ENCODE measurements at places on chromosomes 3 and 15.

DNA sequence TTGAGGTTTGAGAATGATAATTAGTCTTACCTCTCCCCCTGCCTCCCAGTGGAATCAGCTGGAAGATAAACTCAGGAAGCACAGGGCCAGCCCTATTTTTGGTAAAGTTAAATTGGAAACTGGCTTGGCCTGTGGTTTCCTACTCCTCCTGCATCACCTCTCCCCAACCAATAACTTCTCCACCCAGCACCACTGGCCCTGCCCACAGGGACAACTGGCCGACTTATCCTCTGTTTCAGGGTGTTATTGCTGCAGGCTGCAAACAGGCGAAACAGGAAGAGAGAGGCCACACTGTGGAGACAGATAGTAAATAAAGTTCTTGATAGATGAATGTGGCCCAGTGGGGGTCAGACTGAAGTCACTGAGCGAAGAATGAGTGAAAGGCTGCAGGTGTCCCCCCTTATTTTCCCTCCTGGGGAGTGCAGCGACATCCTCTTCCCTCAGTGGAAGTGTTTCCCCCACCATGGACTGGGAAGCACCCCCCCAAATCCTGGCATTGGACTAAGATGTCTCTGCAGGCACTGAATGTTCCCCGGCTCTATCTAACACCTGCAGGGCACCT is 47.1 kb downstream of the PDIA5 start:
- DNase-seq: no peak

- no peak for DNase-seq
These were observed 443.1 kb downstream of the AGBL1 start for GRCh38 chr15:86522721-86523120.

DNA sequence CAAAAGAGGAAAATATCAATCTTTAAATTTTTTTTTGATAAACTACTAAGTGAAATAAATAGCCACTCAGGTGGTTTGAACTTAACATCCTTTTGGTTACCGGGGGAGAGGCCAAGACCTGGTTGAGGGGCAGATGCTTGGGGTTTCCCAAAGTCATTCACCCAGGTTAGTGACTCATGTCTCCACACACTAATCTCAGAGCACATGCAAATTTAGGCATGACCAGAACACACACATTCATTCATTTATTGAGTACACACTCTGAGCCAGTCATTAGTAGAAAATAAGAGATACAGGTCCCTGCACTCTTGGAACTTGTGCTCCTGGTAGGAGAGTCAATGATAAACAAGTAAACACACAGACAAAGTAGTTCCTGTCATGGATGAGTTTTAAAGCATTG is 7.3 kb downstream of the ILDR1 start:
- DNase-seq: no peak

- DNase-seq: no peak
These were observed 107.9 kb upstream of the DLG1 start for GRCh38 chr3:197406266-197406665.

DNA sequence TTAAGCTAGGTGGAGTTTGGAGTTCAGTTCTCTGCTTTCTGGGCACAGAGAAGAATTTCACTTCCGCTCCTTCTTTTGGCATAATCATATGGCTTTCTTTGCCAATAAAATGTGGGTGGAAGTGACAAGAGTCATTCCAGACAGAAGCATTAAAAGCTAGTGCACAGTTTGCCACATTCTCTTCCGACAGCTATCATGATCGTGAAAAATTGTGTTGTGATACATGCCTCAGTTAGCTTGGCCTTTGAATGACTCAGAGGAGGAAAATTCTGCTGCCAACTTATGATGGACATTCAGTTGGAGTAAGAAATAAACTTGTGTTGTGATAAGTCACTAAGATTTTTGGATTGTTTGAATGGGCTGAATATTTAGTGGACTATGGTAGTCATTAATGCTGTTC is 291.7 kb upstream of the SATB1 start:
- no peak for DNase-seq

- DNase-seq: no peak
These were observed 211.9 kb upstream of the MRPL3 start for GRCh38 chr3:131714585-131715220.

DNA sequence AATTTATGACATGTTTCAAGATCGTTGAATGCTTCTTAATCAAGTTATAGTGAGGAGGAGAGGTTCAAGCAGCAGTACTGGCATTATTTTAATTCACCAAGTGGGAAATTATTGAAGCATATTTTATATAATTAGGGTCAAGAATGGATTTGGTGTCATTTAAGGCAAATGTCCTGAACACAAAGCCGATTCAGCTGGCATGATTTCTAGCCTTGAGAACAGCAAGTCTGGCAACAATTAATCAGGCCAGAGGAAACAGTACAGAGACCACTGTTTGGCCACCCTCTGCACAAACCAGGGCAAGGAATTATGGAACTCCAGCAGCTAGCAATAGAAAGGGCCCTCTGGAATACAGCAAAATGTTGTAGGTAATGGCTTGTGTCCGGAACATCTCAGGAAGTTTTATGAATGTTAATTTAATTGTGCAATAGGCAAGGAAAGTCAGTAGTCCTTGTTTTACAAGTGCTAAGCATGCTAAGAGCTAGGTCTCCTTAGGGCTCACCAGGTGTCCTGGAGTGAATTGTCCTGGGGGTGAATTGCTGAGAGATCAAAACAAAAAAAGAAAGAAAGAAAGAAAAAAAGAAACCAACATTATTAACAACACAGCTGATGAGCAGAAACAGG is 38.7 kb upstream of the SNRK start:
- DNase-seq: no peak

GRCh38 chr3:32405711-32406323 is 14.2 kb downstream of the CMTM7 start:
- DNase-seq: peak; percentile 1

DNA sequence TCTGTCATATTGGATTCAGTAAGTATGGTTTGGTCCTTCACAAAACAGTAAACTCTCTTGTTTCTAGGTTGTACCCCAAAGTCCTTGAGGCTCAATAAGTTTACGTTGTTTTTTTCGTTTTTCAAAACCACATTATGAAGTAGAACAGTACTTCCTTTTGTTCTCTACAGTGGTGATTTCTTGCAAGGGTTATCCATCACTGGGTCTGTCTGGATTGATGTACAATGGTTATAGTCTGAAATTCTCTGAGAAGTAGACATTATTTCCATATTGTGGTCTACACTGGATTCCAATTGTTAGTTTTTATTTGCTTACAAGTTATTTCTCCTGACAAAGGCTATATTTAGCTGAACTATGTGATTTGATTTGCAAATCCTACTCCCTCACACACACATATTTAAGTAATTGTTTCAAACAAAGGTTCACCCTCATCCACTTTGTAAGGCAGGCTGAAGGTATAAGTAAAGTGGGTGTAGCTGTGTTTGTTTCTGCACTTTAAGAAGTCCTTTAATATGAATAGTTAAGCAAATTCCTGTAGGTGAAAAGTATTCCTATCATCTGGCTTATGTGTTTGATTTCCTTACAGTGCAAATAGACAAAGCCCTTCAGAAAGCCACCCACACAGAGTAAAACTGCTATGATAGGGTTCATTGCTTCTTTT is 64.2 kb upstream of the MME start:
- no peak for DNase-seq

- DNase-seq: no peak
These were observed 14.0 kb upstream of the COPG1 start for GRCh38 chr3:129235344-129235917.

DNA sequence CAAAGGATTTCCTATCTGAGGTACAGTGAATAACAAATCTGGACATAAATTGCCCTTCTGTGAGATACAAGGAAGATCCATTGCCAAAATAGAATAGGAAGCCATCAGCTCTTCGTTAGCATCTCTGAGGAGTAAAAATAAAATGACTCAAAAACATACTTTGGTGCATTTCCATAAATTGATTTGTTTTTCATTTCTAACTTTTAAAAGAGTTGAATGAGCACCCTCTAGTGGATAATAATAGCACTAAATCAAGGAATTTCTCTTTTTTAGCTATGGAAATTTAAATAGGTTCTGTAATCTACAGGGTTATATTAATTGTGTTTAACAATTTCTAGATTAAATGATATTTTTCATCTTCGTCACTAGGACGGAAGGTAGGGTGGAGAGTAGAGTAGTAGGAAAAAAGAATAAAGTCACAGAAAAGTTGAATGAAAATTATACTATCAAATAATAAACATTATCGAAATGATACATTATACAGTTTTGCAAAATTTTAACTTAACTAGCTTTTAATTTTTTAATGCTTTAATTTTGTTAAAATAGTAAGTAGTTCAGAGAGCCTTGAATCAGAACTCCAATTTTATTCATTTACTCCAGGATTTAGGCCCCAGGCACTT is 6.4 kb downstream of the NSUN3 start:
- DNase-seq: no peak

DNA sequence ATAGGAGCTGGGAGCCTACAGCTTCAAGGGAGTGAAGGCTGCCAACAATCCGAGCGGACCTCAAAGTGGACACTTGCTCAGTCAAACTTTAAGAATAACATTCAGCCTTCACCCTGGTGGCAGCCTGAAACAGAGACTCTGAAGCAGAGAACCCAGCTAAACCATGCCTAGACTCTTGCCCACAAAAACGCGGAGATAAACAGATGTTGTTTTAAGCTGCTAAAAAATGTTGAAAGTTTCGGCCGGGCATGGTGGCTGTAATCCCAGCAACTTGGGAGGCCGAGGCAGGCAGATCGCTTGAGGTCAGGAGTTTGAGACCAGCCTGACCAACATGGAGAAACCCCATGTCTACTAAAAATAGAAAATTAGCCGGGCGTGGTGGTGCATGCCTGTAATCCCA is 29.8 kb upstream of the TRIM59 start:
- DNase-seq: no peak

DNA sequence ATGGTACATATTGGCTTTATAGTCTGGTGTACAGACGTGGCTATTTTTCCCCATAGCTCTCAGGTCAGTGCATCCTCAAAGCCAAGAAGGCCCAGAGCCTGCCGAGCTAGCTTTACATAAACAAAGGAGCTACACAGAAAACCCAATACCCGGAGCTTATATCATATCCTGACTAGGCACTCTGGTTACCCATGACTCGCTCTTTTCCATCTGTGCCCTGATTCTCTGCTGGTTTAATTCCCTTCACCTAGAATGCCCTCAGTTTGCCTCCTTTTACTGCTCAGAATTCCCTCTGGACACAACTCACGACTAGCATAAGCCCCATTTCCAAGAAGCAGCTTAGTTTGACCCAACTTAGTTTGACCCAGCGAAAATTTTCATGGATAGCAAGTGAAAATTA is 110.8 kb downstream of the TIGIT start:
- DNase-seq: no peak

DNA sequence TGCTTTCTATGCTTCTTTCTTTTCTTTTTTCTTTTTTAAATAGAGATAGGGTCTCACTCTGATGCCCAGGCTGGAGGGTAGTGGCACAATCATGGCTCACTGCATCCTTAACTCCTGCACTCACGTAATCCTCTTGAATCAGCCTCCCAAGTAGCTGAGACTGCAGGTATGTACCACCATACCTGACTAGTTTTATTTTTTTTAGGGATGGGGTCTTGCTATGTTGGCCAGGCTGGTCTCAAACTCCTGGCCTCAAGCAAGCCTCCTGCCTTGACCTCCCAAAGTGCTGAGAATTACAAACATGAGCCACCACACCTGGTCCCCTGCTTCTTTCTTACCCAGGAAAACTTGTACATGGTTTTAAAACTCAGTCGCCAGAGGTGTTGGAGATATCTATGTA is 24.2 kb upstream of the HDC start:
- DNase-seq: no peak

GRCh38 chr3:18494251-18494650 is 69.1 kb upstream of the SATB1 start:
- DNase-seq: no peak

DNA sequence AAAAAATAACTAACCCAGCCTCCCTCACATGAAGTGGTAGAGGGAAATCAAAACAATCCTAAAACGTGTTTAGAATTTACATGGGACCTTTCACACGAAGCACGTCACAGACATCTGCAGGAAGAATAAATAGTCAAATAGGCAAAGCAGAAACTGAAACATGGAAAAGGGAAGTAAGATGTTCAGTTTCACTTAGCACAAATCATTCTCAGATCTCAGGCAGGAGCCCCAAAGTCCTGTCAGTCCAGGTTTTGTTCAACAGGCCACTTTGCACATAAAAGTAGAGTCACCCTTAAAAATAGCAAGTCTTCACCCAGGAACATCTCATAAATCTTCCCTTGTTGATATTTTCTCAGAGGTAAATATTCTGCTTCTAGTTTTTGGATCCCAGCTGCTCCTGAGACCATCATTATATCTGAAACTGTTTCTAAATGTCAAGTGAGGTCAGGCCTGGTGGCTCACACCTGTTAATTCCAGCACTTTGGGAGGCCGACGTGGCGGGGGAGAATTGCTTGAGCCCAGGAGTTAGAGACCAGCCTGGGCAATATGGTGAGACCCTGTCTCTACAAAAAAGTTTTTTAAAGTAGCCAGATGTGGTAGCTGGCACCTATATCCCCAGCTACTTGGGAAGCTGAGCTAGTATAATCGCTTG is 1.9 kb downstream of the RUBCN start:
- no peak for DNase-seq

GRCh38 chr3:458653-459310 is 262.2 kb downstream of the CHL1 start:
- no peak for DNase-seq

GRCh38 chr15:89051875-89052274 is 36.4 kb upstream of the ABHD2 start:
- DNase-seq: no peak

DNA sequence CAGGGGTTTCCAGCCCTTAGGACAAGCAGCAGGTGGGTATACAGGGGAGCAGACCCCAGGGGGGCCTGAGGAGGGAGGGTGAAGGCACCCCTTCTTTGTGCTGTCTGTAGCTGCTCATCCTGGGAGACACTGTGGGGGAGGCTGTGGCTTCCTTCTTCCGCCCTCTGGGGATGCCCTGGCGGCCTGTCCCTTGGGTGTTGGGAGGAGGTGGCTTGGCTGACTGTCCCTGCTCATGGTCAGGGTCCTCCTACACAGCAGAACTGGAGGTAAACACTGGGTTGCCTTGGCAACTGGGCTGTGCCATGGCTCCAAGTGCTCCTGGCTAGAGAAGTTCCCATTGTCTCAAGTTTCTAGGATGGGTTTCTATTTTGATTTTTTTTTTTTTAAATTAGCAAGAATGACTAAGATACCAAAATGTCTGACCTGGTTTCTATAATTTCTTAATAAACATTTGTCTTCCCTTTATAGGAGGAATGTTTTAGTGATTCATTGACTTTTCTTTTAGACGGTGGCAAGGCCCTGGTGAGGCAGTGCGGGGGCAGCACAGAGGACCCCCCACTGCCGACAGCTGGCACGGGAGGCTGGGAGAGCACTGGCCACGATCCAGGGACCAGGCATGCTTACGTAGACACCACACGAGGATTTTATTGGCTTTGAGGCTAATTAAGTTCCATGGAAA is 12.4 kb downstream of the KLF13 start:
- DNase-seq: peak; percentile 87

DNA sequence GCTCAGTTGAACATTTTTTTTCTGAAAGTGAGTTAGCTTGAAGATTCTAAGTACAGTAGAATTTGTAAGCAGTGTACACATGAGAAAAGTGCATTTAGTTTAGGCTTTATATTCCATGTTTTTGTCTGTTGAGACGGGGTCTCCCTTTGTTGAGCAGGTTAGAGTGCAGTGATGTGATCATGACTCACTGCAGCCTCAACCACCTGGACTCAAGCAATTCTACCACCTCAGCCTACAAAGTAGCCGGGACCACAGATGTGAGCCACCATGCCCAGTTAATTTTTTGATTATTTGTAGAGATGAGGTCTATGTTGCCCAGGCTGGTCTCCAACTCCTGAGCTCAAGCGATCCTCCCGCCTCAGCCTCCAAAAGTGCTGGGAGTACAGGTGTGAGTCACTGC is 5.3 kb upstream of the CSNK1G1 start:
- no peak for DNase-seq

- no peak for DNase-seq
These were observed 59.0 kb downstream of the RORA start for GRCh38 chr15:61169904-61170695.

GRCh38 chr3:61947456-61947855 is 386.1 kb downstream of the PTPRG start:
- DNase-seq: no peak

Data from natural killer cell treated with Interleukin-12 subunit alpha and Interleukin-12 subunit beta and Interleukin-15 and Interleukin-18, amount 100 ng/mL, for 72 hours (primary cell).